ENCODE measurements at places on chromosomes 7 and 10. TPM values are rescaled to one million over a fixed set of nuclear protein-coding genes. Genes with fewer than 3 reads are reported as not detected.
A peak's percentile ranks its signal among the peaks of the same experiment; 100 is the strongest.

DNA sequence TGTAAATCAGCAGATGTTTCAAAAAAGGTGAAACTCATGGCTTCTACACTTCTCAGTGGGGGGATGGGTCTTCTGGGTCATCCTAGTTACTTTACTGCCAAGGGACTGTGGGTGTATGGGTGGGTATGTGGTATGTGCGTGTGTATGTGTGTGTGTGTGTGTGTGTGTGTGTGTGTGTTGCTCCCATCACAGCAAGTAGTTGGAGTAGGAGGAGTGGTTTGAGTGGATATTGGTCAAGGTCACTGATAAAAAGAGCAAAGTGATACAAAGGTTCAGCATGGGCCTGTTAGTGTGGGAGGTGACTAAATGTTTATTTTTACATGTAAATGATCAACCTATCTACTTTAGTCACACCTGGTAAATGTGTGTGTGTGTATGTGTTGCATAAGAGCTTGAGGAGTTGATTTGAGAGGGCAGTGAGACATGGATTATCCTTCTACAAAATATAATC, 11.8 kb upstream of the COBL start:
- H3K4me3 ChIP-seq, result peak overlapping the region; percentile 15
- DNase-seq, result peak; percentile 30
- no peaks in the 10 kb centered on the region for H3K36me3 ChIP-seq
- H3K4me1 ChIP-seq, result peaks cover 33% of the 10 kb centered on the region

DNA sequence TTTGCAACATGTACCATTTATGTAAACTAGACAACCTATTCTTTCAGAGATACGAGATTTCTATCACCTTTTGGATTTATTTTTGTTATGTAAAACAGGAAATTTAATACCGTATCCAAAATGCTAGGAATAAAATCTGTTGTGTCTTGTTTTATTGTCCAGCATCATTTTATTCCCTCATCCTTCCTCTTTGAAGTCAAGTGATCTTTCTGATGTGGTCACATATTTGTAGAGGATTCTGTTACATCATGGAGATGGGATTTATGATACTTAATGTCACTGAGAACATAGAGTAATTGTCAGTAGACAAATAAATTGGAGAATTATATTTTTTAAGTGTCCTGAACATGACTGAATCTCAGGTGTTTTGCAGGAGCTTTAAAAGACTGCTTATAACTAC, 64.7 kb downstream of the ZNF277 start:
- H3K4me1 ChIP-seq, result peaks cover 5% of the 10 kb centered on the region
- no peaks in the 10 kb centered on the region for H3K27me3 ChIP-seq
- no peaks in the 10 kb centered on the region for H3K36me3 ChIP-seq
- no peak overlapping the region for H3K4me3 ChIP-seq
- DNase-seq, result no peak

DNA sequence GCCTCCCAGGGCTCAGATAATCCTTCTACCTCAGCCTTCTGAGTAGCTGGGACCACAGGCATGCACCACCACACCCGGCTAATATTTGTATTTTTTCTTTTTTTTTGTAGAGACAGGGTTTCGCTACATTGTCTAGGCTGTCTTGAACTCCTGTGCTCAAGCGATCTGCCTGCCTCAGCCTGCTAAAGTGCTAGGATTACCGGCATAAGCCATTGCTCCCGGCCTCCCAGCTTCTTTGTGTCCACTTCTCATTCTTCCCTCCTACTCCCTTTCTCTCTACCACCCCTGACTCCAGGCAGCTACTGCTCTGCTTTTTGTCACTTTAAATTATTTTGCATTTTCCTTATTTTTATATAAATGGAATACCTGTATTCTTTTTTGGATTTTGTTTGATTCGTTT, 83.4 kb downstream of the PALS2 start:
- no peaks in the 10 kb centered on the region for H3K27me3 ChIP-seq
- no peak for DNase-seq
- H3K4me3 ChIP-seq, result no peak overlapping the region
- no peak overlapping the region for H3K27ac ChIP-seq
- no peaks in the 10 kb centered on the region for H3K36me3 ChIP-seq
- no peaks in the 10 kb centered on the region for H3K4me1 ChIP-seq

GRCh38 chr10:49269523-49269922, 29.4 kb upstream of the C10orf71 start:
- no peak overlapping the region for H3K4me3 ChIP-seq
- no peak overlapping the region for H3K27ac ChIP-seq
- H3K36me3 ChIP-seq, result no peaks in the 10 kb centered on the region
- no peaks in the 10 kb centered on the region for H3K27me3 ChIP-seq
- DNase-seq, result no peak
- H3K4me1 ChIP-seq, result no peaks in the 10 kb centered on the region

DNA sequence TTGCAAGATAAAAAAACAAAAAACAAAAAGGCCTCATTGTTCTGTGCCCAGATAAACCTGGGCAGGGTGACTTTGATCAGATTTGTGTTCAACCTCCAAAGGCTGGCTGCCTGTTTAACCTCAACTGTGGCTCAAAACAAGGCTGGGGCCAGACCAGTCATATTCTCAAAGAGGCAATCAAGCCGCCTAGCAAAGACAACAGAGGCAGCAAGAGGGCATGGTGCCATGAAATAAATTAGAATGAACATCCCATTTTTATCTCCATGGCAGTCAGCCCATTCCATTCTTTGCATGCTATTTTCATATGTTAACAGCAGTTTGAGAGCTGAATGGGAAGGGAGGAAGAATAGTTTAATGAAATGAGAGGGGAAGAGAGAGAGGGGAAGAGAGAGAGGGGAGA, 1150.3 kb downstream of the TYW1 start:
- H3K27me3 ChIP-seq, result no peaks in the 10 kb centered on the region
- H3K27ac ChIP-seq, result no peak overlapping the region
- H3K4me3 ChIP-seq, result no peak overlapping the region
- no peaks in the 10 kb centered on the region for H3K4me1 ChIP-seq
- H3K36me3 ChIP-seq, result no peaks in the 10 kb centered on the region

GRCh38 chr7:50470250-50471163, 20.4 kb upstream of the FIGNL1 start:
- H3K27ac ChIP-seq, result no peak overlapping the region
- no peaks in the 10 kb centered on the region for H3K36me3 ChIP-seq
- peaks cover 14% of the 10 kb centered on the region for H3K27me3 ChIP-seq
- no peak for DNase-seq
- H3K4me3 ChIP-seq, result no peak overlapping the region

DNA sequence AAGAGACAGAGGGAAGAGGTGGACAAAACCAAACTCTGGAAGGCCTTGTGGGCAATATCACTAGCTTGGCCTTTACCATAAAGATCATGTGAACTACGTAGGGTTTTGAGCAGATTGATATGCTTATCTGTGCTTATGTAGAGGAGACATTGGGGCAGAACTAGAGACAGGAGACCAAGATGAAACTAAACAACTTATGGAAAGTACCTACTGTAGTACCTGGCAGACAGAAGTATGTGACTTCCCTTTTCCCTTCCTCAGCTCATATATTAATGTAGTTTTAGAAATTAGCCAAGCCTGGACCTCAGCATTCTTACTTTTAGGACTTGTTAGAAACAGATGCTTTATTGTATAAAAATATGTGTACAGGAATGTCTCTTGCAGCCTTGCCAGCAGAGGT, 14.0 kb upstream of the IL6 start:
- H3K4me1 ChIP-seq, result peaks cover 9% of the 10 kb centered on the region
- H3K27me3 ChIP-seq, result no peaks in the 10 kb centered on the region
- no peak for DNase-seq
- H3K4me3 ChIP-seq, result no peak overlapping the region
- no peak overlapping the region for H3K27ac ChIP-seq

DNA sequence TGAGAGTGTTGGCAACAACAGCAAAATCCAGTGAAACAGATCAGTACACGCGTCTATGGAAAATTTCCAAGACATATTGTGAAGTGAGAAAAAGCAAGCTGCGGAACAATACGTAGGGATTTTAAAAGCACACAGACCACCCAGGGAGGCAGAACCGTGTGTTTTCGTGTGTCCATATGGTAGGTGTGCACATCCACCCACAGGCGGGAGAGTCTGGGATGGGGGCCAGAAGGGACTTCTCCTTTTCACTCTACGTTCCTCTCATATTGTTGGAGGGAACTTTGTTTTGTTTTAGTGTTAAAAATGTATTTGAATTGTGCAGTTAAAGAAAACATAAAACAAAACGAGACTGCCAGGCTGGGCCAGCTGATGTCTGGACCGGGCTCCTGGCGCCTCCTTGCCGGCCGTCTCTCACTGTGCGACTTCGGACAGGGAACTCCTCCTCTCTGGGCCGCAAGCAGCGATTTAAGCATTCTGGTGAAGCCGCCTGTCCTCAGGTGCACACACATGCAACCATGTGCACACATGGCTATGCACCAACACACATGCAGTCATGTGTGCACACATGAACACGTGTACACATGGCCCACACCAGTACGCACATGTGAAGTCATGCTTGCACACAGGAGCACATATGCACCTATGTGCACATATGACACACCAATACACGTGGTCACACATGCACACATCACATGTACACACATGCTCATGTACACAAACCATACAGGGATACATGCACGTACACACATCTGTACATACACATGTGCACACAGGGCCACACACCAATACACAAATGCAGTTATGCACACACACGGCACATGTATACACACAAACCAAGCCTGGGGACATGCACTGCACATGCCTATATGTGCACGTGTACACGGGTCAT, 141.1 kb downstream of the ELFN1 start:
- no peak for DNase-seq
- no peak overlapping the region for H3K4me3 ChIP-seq
- H3K4me1 ChIP-seq, result no peaks in the 10 kb centered on the region
- no peak overlapping the region for H3K27ac ChIP-seq
- H3K36me3 ChIP-seq, result no peaks in the 10 kb centered on the region

DNA sequence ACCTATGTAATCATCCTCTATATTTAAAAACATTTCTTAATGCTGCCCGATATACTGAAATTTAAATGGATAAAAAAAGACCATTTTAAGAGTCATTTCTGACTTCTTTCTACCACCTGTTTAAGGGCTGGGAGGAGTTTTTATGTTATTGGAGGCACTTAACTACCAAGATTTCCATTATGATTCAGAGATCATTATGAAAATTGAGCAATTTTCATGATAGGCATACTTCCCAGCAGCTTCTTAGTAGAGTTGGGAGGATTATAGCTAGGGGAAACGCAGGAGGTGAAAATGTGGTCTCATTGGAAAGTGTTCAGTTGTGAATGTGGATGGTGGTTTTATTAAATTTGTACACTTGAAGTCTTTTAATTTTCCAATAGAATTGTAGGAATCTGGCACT, 28.4 kb upstream of the FAM204A start:
- no peak overlapping the region for H3K27ac ChIP-seq
- H3K4me3 ChIP-seq, result no peak overlapping the region
- no peaks in the 10 kb centered on the region for H3K27me3 ChIP-seq
- DNase-seq, result no peak
- H3K36me3 ChIP-seq, result no peaks in the 10 kb centered on the region

GRCh38 chr7:151008143-151008510, 16.2 kb downstream of the ATG9B start:
- DNase-seq, result no peak
- H3K36me3 ChIP-seq, result no peaks in the 10 kb centered on the region
- H3K4me3 ChIP-seq, result peak overlapping the region; percentile 23

- no peak overlapping the region for H3K4me3 ChIP-seq
- no peak overlapping the region for H3K27ac ChIP-seq
- no peak for DNase-seq
- H3K27me3 ChIP-seq, result no peaks in the 10 kb centered on the region
- H3K36me3 ChIP-seq, result no peaks in the 10 kb centered on the region
- no peaks in the 10 kb centered on the region for H3K4me1 ChIP-seq
Measured at GRCh38 chr10:15427843-15428414, 56.8 kb upstream of the FAM171A1 start.

- no peaks in the 10 kb centered on the region for H3K27me3 ChIP-seq
- no peak overlapping the region for H3K27ac ChIP-seq
- no peak overlapping the region for H3K4me3 ChIP-seq
Measured at GRCh38 chr7:16940776-16941175, 59.0 kb upstream of the AGR3 start.

GRCh38 chr10:101261702-101262101, 32.4 kb upstream of the LBX1 start:
- DNase-seq, result peak; percentile 55
- H3K27ac ChIP-seq, result no peak overlapping the region
- no peaks in the 10 kb centered on the region for H3K36me3 ChIP-seq
- peaks cover 2% of the 10 kb centered on the region for H3K27me3 ChIP-seq

Gene ZNF736
- total RNA-seq, result not detected

Gene TAS2R4
- 1.3 TPM for total RNA-seq

Gene NKX6-2
- not detected for total RNA-seq

Gene SHH
- not detected for total RNA-seq

Gene FAM24B
- 0.50 TPM for total RNA-seq

Gene FAM13C
- 0.23 TPM for total RNA-seq
